B cell (primary cell): ENCODE measurements at places on chromosomes 11 and 22. TPM values are rescaled to one million over a fixed set of nuclear protein-coding genes. Genes with fewer than 3 reads are reported as not detected.

Gene TENM4
- total RNA-seq = 2.1 and 5.7 TPM in 2 replicates

Gene MB
- not detected in 2 replicates for total RNA-seq

Gene TTC36
- total RNA-seq = 0.73 and 0.79 TPM in 2 replicates

- no peak for DNase-seq
- H3K4me3 ChIP-seq = no peak overlapping the region
- H3K27me3 ChIP-seq = no peaks in the 10 kb centered on the region
- no peak overlapping the region for H3K27ac ChIP-seq
These were observed 148.3 kb downstream of the TEAD1 start for GRCh38 chr11:12822392-12823022.

DNA sequence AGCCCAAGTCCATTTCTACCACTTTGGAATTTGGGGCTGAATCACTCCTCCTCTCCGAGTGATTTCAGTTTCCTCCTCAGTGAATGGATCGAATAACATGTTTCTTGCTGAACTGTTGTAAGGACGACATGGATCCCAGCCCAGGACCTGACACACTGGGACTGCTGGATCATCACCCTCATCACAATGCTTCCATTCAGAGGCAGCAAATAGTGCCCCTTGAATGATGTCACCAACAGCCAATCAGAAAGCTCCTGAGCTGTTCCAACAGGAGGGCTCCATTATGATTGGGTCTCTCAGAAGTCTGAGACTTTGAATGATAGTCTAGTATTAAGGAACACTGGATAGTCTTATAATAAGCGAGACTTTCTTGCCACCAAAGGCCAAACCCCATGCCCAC lies 158.9 kb downstream of the MYO18B start:
- H3K4me3 ChIP-seq = no peak overlapping the region
- H3K27me3 ChIP-seq = no peaks in the 10 kb centered on the region
- H3K36me3 ChIP-seq = no peaks in the 10 kb centered on the region
- no peak for DNase-seq
- H3K27ac ChIP-seq = no peak overlapping the region

DNA sequence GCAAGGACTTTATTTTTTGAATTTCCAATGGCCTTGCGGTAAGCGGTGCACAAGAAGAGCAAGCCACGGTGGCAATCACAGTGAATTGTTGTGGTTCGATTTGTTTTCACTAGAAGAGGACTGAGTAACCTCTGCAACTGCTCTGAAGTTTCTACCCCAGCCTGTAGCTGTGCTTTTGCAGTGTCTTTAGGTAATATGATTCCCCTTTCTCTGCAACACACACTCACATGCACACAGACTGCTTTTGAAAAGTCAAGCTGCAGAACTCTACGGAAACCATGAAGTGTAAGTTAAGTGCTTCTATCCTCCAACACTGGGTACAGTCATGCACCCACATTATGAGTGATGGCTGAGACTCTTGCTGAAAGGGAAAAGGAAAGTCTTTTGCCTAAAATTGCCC lies 38.4 kb downstream of the CD44 start:
- peaks cover 59% of the 10 kb centered on the region for H3K4me1 ChIP-seq
- DNase-seq = no peak
- H3K27me3 ChIP-seq = no peaks in the 10 kb centered on the region
- H3K36me3 ChIP-seq = peaks cover 53% of the 10 kb centered on the region
- H3K27ac ChIP-seq = no peak overlapping the region

GRCh38 chr22:30985561-30986208 lies 16.6 kb downstream of the TUG1 start:
- no peak overlapping the region for H3K27ac ChIP-seq
- no peak overlapping the region for H3K4me3 ChIP-seq
- H3K27me3 ChIP-seq = no peaks in the 10 kb centered on the region
- no peaks in the 10 kb centered on the region for H3K36me3 ChIP-seq
- no peak for DNase-seq

DNA sequence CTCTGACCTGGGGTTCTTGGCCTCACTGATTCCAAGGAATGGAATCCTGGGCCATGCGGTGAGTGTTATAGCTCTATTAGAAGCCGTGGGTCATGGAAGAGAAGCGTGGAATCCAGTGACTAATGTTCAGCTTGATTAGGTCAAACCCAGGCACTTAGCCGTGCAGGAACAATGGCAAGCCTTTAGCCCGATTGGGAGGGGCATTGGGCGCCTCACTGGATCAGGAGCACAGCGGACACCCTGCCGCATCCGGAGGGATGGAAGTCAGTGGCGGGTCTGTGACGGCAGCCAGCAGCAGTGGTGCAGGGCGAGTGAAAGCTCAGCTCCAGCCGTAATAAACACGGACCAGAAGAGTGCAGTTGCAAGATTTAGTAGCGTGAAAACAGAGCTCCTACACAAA lies 20.5 kb upstream of the SLC17A6 start:
- H3K4me3 ChIP-seq = no peak overlapping the region
- no peak for DNase-seq
- H3K36me3 ChIP-seq = no peaks in the 10 kb centered on the region
- H3K4me1 ChIP-seq = no peaks in the 10 kb centered on the region
- H3K27me3 ChIP-seq = peaks cover 2% of the 10 kb centered on the region
- H3K27ac ChIP-seq = no peak overlapping the region

DNA sequence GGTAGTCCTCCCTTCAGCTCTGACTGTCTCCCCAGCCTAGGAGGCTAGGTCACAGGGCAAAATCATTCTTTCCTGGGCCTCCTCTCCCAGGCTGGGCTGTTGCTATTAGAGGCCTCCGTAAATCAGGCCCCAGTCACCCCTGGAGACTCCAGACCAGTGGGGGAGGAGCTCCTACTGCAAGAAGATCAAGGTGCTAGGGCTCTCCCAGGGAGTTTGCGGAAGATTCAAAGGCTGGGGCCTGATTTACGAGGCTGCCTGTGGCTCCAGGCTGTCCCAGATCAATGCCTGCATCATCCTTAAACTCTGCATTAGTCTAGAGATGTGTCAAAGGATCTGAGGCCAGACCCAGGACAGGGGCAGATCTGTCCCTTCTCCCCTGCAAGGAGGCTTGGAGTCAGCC lies 346.2 kb downstream of the TENM4 start:
- H3K27ac ChIP-seq = no peak overlapping the region
- H3K4me3 ChIP-seq = no peak overlapping the region
- H3K36me3 ChIP-seq = no peaks in the 10 kb centered on the region
- no peaks in the 10 kb centered on the region for H3K4me1 ChIP-seq
- H3K27me3 ChIP-seq = no peaks in the 10 kb centered on the region

DNA sequence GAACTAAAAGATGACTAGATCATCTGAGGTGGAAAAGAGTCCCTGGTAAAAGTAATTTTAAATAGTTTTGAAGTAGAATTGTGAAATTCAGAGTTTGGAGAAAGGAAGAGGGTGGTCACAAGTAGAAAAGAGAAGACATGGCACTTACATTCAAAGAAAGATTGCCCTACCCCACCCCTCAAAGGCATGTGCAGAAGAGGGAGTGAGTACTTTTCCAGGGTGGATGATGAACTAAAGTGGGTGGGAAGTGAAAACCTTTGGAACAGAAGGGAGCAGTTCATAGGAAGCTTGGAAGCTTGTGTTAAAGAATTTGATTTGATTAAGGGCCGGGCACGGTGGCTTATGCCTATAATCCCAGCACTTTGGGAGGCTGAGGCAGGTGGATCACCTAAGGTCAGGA lies 23.6 kb downstream of the SREBF2 start:
- no peaks in the 10 kb centered on the region for H3K27me3 ChIP-seq
- H3K4me3 ChIP-seq = no peak overlapping the region
- peak overlapping the region; percentile 6 for H3K27ac ChIP-seq
- peaks cover 44% of the 10 kb centered on the region for H3K4me1 ChIP-seq

DNA sequence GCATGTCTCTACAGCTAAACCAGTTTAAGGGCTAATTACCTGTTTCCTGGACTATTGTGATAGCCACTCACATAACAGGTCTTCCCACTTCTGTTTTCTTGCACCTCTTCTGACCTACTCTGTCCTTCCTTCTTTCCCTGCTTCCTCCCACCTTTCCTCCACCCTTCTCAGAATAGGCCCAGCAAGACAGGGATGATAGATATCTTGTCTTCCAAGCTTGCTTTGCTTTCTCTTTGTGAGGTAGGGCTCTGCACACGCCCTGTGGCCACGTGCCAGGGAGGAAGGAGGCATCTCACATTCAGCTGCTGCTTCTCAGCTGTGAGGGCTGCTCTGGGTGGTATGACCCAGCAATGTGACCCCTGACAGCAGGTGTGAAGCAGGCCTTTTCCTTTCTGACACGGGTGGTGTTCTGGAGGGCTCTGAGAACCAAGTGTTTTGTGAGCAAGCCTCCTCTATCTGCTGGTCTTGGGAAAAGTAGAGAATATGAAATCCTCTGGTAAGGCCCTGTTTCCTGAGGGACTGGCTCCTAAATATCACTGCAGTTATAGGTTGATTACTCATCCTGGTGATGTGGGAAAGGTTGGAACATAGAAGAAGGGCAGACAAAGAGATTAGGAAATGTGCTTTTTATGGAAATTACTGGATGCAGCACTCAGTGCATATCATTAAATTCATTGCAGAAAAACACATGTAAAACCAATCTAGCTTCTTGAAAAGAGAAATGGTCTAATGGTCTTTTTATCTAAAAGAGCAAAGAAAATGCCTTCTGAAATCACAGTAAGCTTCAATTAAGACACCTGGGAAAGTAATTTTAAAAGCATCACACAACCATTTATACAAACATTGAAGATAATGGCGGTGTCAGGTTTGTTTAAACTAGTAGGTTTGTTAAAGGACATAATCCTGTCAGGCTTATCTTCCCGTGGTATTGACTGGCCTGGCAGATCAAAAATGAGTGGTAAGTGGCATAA lies 8.5 kb downstream of the AMOTL1 start:
- no peaks in the 10 kb centered on the region for H3K36me3 ChIP-seq
- no peak overlapping the region for H3K27ac ChIP-seq
- no peaks in the 10 kb centered on the region for H3K4me1 ChIP-seq
- DNase-seq = no peak

- H3K4me3 ChIP-seq = no peak overlapping the region
- H3K27ac ChIP-seq = peak overlapping the region; percentile 18
- peaks cover 1% of the 10 kb centered on the region for H3K36me3 ChIP-seq
- no peaks in the 10 kb centered on the region for H3K27me3 ChIP-seq
These were observed 121.2 kb downstream of the SIK3 start for GRCh38 chr11:116976941-116977570.

- H3K4me3 ChIP-seq = no peak overlapping the region
- H3K4me1 ChIP-seq = no peaks in the 10 kb centered on the region
- no peak for DNase-seq
- H3K36me3 ChIP-seq = no peaks in the 10 kb centered on the region
- H3K27me3 ChIP-seq = no peaks in the 10 kb centered on the region
- H3K27ac ChIP-seq = no peak overlapping the region
These were observed 104.0 kb downstream of the MSANTD4 start for GRCh38 chr11:105918039-105918438.

- no peak for DNase-seq
- H3K27me3 ChIP-seq = no peaks in the 10 kb centered on the region
- no peak overlapping the region for H3K4me3 ChIP-seq
- H3K27ac ChIP-seq = no peak overlapping the region
- peaks cover 74% of the 10 kb centered on the region for H3K36me3 ChIP-seq
These were observed 9.5 kb downstream of the MFNG start for GRCh38 chr22:37476389-37477329.

DNA sequence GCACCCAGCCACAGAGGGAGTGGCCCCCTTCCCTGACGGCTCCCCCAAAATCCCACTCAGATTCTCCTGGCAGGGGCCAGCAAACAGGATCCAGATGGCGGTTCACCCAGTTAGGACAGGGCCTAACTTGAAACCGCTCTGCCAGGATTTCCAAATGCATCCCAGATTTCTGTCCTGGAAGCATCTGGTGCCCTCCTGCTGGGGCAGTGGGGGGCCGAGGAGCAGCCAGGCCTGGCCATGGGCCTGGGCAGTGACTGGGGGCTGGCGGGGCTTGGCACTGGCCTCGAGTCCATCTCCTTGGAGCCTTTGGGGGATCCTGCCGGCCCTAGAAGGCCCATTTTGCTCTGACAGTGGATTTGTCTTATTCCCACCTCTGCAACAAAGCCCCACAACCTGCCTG lies 17.9 kb upstream of the EMID1 start:
- no peaks in the 10 kb centered on the region for H3K36me3 ChIP-seq
- no peak overlapping the region for H3K27ac ChIP-seq
- H3K4me3 ChIP-seq = no peak overlapping the region
- H3K27me3 ChIP-seq = peaks cover 4% of the 10 kb centered on the region

DNA sequence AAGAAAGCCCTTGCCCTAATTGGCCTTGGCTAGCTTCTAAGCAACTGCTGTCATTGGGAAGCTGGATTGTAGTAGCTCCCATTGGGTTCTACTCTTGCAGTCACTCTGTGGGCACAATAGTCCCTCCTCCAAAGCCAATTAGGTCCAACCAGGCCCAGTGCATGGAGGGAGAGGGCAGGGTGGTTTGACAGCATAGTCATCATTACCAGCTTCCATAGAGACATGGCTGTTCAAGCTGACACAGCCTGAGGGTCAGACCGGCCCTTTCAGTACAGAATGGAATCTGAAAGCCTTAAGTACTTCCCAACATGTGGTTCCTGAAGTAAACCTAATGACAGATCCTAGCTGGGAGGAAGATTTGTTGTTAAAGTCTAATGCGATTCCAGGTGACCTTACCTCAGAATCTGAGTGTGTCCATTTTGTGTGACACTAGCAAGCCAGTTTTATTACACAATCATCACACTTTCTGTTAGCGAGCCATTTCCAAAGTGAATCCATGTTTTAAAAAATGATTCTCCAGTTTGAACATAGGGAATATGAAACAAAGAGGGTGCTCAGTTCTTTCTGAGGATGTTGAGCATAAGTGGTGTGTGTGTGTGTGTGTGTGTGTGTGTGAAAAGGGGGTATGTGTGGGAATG lies 6.9 kb downstream of the PLET1 start:
- no peaks in the 10 kb centered on the region for H3K36me3 ChIP-seq
- no peaks in the 10 kb centered on the region for H3K4me1 ChIP-seq
- no peak for DNase-seq
- no peak overlapping the region for H3K4me3 ChIP-seq

GRCh38 chr11:9470765-9471164 lies 10.0 kb downstream of the ZNF143 start:
- no peak overlapping the region for H3K27ac ChIP-seq
- DNase-seq = no peak
- H3K36me3 ChIP-seq = peaks cover 13% of the 10 kb centered on the region
- no peaks in the 10 kb centered on the region for H3K27me3 ChIP-seq
- H3K4me1 ChIP-seq = no peaks in the 10 kb centered on the region
- H3K4me3 ChIP-seq = no peak overlapping the region

- peaks cover 8% of the 10 kb centered on the region for H3K27me3 ChIP-seq
- no peaks in the 10 kb centered on the region for H3K36me3 ChIP-seq
- no peak overlapping the region for H3K4me3 ChIP-seq
These were observed 10.8 kb upstream of the CCDC86 start for GRCh38 chr11:60831143-60831500.

DNA sequence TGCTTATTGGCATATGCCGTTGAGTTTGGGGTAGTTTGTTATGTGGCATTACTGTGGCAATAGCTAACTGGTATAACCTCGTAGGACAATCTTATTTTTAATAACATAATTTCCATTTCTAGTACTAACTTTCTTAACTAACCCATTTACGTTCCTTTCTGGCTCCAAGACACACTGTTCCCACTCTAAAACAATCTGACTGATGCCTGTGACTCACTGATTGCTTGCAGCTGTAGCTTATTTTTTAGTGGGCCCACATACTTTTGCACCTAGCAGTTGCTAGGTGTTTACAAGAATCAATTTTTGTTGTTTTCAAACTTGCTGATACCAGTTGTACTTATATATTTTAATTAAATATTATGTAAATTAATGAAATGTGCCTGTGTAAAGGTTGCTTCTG lies 52.2 kb downstream of the FAT3 start:
- no peak for DNase-seq
- H3K4me1 ChIP-seq = no peaks in the 10 kb centered on the region
- no peaks in the 10 kb centered on the region for H3K36me3 ChIP-seq
- H3K27ac ChIP-seq = no peak overlapping the region
- no peaks in the 10 kb centered on the region for H3K27me3 ChIP-seq
